AML-193 (cell line): ENCODE measurements at places on chromosomes 3 and 15.

DNA sequence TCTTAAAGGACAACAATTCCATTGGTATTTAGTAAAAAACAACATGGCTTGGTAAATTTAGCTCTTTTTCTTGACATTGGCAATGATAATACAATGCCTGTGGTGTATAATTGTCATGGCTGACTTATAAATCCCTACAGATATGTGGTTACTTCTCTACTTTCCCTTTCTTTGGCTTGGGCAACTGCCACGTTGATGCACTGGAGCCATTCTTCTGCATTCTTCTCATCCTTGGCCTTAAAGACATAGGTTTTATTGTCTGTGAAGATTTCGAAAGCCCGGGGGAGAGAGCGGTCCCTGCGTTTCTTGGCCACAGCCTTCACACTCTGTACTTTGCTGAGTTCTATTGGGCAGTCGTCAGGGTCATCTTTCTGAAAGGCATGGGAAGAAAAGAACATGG, 101.1 kb upstream of the CCNL1 start:
- DNase-seq, result no peak

GRCh38 chr3:39327746-39328349, 1.7 kb upstream of the CCR8 start:
- no peak for DNase-seq

GRCh38 chr3:183307749-183308148, 54.7 kb downstream of the B3GNT5 start:
- DNase-seq, result no peak

GRCh38 chr3:30984855-30985749, 90.6 kb upstream of the GADL1 start:
- DNase-seq, result no peak

DNA sequence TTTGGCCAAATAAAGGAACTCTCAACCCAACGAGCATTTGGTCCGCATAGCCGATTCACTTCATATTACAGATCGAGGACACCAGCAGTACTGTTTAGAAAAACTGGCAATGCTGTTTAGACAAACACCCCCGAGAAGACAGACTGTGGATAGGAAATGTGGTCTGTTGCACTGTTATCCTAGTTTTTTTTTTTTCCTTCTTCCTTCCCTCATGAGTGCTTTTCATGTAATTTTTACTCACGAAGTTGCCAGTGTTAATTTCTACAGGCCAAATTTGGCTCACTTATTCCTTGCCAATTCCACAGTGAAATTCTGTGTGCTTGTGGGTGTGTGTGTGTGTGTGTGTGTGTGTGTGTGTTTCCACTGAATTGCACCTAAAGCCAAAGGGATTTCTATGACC, 165.7 kb downstream of the FOXP1 start:
- no peak for DNase-seq

GRCh38 chr15:101149864-101150722, 101.8 kb downstream of the CHSY1 start:
- DNase-seq, result no peak

DNA sequence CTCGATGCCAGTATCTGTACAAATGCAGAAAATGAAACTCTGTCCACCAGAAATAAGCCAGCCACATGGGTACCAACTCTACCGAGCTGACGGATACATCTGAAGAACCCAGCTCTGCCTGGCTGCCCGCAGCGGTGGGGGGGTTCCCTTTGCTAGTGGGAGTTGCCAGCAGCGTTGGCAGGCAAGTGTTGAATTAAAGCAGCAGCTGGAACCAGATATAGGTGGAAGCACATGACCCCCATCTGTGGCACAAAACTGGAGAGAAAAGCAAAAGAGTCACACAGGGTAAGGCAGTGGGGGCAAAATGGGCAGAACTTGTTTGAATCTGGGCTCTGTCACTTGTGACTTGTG, 17.9 kb downstream of the CRYGS start:
- no peak for DNase-seq

GRCh38 chr3:29899021-29899420, 618.1 kb downstream of the RBMS3 start:
- no peak for DNase-seq

DNA sequence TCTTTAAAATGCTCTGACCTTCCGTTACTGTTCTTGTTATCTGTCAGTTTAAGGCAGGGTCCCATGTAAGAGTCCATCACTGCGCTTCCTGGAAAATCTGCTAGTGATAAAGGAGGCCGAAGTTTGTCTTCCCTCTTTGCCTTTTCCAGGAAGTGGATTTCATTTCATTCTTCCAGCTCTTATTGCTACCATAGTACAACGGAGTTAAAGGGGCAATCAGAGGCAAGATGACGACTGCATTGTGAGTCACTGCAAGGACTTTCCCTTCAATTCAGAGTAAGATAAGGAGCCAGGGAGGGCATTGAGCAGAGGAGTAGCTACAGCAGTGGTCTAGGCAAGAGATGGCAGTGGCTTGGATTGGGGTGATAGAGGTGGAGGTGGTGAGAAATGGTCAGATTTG, 17.2 kb upstream of the DET1 start:
- DNase-seq, result no peak

GRCh38 chr3:136023264-136023978, 57.9 kb downstream of the PPP2R3A start:
- no peak for DNase-seq
